ENCODE measurements at places on chromosomes 13 and 19.

- no peaks in the 10 kb centered on the region for H3K4me1 ChIP-seq
- no peak overlapping the region for H3K27ac ChIP-seq
- H3K27me3 ChIP-seq = peaks cover 28% of the 10 kb centered on the region
- no peaks in the 10 kb centered on the region for H3K36me3 ChIP-seq
- no peak overlapping the region for H3K4me3 ChIP-seq
Measured at GRCh38 chr13:29436291-29436690, 159.2 kb downstream of the SLC7A1 start.

GRCh38 chr19:45171211-45171623, 6.8 kb downstream of the TRAPPC6A start:
- H3K36me3 ChIP-seq = peaks cover 2% of the 10 kb centered on the region
- peak overlapping the region; percentile 70 for H3K4me3 ChIP-seq
- DNase-seq = peak; percentile 75
- H3K27me3 ChIP-seq = no peaks in the 10 kb centered on the region

- H3K27ac ChIP-seq = no peak overlapping the region
- DNase-seq = no peak
- H3K27me3 ChIP-seq = peaks cover 32% of the 10 kb centered on the region
Measured at GRCh38 chr19:33284146-33284643, 18.1 kb downstream of the CEBPA start.

DNA sequence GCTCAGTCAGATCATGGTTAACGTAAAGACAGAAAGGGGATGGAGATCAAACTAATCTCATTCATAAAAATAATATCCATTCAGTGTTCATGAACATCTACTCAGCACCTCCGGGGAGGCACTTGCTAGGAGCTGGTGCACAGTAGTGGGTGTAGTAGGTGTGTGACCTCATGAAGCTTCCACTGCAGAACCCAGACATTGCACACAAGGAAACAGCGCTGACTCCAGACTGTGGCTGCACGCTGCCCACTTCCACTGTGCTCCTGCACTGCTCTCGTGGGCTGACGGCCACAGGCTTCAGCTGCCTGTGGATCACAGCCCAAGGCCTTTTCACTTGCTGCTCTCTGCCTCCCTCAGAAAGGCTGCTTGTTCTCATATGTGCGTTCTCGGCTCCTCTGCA, 214.4 kb upstream of the ZNF507 start:
- DNase-seq = no peak
- no peaks in the 10 kb centered on the region for H3K27me3 ChIP-seq
- no peaks in the 10 kb centered on the region for H3K4me1 ChIP-seq
- H3K27ac ChIP-seq = no peak overlapping the region

DNA sequence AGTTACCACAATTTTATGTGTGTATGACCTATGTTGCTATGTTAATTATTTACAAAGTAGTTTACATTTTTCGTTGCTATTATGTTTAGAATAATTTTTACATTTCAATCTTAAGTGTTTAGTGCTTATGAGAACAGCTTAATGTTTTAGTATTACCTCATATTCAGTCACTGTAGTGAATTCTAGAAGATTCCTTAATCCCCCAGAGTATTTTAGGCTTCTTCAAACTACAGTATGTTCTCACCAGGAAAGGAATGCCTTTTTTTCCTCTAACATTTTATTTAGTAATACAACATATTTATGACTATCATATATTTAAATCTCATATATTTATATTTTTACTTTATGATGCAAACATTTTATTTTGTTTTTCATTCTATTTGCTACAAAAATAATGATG, 612.1 kb upstream of the KLHL1 start:
- H3K36me3 ChIP-seq = no peaks in the 10 kb centered on the region
- H3K4me3 ChIP-seq = no peak overlapping the region
- H3K4me1 ChIP-seq = no peaks in the 10 kb centered on the region

GRCh38 chr13:91464336-91464735, 65.9 kb downstream of the GPC5 start:
- H3K27ac ChIP-seq = no peak overlapping the region
- no peaks in the 10 kb centered on the region for H3K36me3 ChIP-seq
- H3K4me3 ChIP-seq = no peak overlapping the region
- H3K4me1 ChIP-seq = no peaks in the 10 kb centered on the region

GRCh38 chr13:93716623-93717022, 490.0 kb downstream of the GPC6 start:
- H3K36me3 ChIP-seq = no peaks in the 10 kb centered on the region
- no peaks in the 10 kb centered on the region for H3K27me3 ChIP-seq
- H3K4me1 ChIP-seq = no peaks in the 10 kb centered on the region
- no peak overlapping the region for H3K27ac ChIP-seq

- DNase-seq = no peak
- no peak overlapping the region for H3K27ac ChIP-seq
- no peak overlapping the region for H3K4me3 ChIP-seq
- no peaks in the 10 kb centered on the region for H3K4me1 ChIP-seq
Measured at GRCh38 chr13:72185776-72186175, 318.8 kb upstream of the DACH1 start.

GRCh38 chr13:31433746-31434145, 234.0 kb downstream of the B3GLCT start:
- no peak overlapping the region for H3K27ac ChIP-seq
- DNase-seq = no peak
- H3K27me3 ChIP-seq = peaks cover 34% of the 10 kb centered on the region
- no peaks in the 10 kb centered on the region for H3K36me3 ChIP-seq
- no peak overlapping the region for H3K4me3 ChIP-seq
